HCT116 (cell line): ENCODE measurements at places on chromosomes 16 and 17. TPM values are rescaled to one million over a fixed set of nuclear protein-coding genes. Genes with fewer than 3 reads are reported as not detected.
A peak's percentile ranks its signal among the peaks of the same experiment; 100 is the strongest.

DNA sequence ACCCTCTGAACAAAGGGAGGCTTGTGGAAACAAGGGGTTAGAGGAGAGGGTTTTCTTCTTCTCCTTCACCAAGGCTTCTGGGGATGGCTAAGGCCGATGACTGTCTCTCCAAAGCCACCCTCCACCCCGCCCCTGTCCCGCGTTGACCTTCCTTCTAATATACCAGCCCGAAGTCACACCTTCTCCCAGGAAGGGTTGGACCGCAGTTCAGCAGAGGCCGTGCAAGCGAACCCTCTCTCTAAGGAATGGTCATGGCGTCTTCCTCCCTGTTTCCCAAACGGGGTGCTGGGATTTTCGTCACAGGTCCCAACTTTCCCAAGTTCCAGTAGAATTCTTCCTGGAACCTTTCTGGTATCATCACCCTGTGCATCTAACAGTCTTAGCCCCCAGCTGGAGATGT, 49.4 kb downstream of the FZD2 start:
- H3K4me3 ChIP-seq, result no peak overlapping the region
- DNase-seq, result no peak
- H3K27me3 ChIP-seq, result no peaks in the 10 kb centered on the region
- no peaks in the 10 kb centered on the region for H3K4me1 ChIP-seq
- no peak overlapping the region for H3K27ac ChIP-seq

DNA sequence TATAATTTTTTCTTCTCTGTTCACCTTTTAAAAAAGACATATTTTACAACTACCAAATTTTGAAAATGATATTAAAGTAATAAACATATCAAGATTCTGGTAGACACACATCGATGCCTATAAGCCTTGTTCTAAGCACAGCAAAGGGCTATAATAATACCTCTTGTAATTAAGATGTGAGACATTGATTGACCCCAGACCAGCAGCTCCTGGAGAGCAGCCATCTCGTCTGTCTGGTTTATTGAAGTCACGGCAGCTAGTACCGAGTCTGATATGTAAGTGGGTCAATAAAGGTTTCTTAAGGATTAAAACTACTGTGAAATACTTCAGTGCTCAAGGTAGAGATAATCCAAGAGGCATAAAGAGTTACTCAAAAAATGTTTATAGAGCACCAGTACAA, 76.1 kb downstream of the C17orf58 start:
- no peak for DNase-seq
- no peaks in the 10 kb centered on the region for H3K4me1 ChIP-seq
- H3K4me3 ChIP-seq, result no peak overlapping the region
- H3K27me3 ChIP-seq, result no peaks in the 10 kb centered on the region
- peaks cover 39% of the 10 kb centered on the region for H3K36me3 ChIP-seq

- H3K36me3 ChIP-seq, result no peaks in the 10 kb centered on the region
- no peak overlapping the region for H3K4me3 ChIP-seq
- H3K27me3 ChIP-seq, result no peaks in the 10 kb centered on the region
- DNase-seq, result no peak
Measured at GRCh38 chr17:79996291-79996690, 39.4 kb downstream of the TBC1D16 start.

DNA sequence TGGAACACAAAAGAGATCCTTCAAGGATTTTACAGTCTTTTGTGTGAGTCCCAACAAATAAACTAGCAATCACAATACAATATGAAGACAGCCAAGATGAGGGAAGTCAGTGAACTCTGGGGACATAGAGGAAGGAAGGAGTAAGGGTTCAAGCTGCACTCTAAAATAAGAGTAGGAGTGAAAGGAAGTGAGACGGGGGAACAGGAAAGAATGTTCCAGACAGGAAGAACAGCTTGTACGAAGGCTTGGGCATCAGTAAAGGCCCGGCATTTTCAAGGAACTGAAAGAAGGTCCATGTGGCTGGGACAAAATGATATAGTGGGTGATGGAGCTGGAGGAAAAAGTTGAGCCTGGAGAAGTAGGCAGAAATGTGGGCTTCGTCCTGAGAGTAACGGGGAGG, 4.5 kb downstream of the CCL17 start:
- H3K27ac ChIP-seq, result no peak overlapping the region
- no peaks in the 10 kb centered on the region for H3K4me1 ChIP-seq
- H3K36me3 ChIP-seq, result no peaks in the 10 kb centered on the region
- no peak overlapping the region for H3K4me3 ChIP-seq
- H3K27me3 ChIP-seq, result peaks cover 11% of the 10 kb centered on the region; the same call in 1 of the 2 replicates

DNA sequence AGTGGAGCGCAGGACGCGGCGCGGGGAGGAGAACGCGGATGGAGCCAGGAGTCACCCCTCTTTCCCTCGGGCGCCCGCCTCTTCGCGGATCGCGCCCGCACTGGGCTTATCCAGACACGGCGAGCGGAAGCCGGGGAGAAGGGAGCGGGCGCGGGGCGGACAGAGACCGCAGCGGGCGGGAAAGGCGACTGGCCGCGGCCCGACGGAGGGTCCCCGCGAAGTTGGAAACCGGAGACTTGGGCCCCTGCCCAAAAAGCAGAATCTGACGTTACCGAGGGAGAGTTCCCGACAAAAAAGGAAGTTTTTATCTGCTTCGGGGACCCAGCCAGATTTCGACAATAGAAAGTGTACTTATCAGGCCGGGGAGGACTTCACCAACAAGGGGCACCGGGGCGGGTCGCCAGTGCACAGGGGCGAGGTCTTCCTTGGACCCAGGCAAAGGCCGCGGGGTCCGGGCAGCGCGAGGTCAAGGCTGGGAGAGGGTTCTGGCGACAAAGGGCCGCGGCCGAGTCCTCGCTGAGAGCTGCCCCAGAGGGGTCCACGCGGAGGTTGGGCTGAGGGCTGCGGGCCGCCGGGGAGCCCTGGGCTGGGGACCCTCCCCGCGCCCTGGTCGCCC, 519 bp downstream of the ST6GALNAC2 start:
- peaks cover 45% of the 10 kb centered on the region for H3K4me1 ChIP-seq
- H3K36me3 ChIP-seq, result no peaks in the 10 kb centered on the region
- no peak for DNase-seq
- peak overlapping the region; percentile 87 for H3K4me3 ChIP-seq

DNA sequence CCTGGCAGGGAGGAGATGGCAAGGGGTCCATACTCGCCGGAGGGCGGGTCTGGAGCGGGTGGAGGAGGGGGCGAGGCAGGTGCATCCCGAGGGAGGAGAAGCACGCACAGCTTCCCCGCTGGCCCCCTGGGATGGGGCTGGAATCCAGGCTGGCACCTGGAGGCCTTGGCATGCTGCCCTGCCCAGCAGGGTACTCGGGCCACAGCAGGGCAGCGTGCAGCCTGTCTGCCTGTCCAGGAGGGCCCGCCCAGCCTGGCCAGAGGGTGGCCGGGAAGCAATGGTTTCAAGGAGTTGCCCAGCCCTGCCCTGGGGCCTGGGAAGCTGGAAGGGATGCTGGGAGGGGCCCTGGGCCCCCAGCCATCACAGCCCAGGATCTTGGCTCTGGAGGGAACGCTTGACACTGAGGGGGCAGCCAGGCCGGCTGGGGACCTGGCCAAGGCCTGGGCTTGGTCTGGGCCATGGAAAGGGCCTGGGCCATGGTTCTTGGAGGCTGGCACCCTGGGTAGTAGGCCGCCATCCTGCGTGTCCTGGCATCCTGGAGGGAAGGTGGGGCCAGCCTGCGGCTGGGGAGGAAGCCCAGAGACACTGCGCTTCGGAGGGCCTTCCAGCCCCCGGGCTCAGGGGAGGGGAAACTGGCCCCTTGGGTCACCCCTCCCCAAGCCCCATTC, 1.1 kb downstream of the GLIS2 start:
- H3K36me3 ChIP-seq, result no peaks in the 10 kb centered on the region
- DNase-seq, result no peak
- peak overlapping the region; percentile 82 for H3K4me3 ChIP-seq
- H3K4me1 ChIP-seq, result peaks cover 57% of the 10 kb centered on the region

GRCh38 chr17:33776903-33777302, 478.2 kb upstream of the CCL2 start:
- H3K27me3 ChIP-seq, result no peaks in the 10 kb centered on the region
- H3K4me1 ChIP-seq, result no peaks in the 10 kb centered on the region
- no peak overlapping the region for H3K4me3 ChIP-seq
- H3K36me3 ChIP-seq, result no peaks in the 10 kb centered on the region
- no peak overlapping the region for H3K27ac ChIP-seq

DNA sequence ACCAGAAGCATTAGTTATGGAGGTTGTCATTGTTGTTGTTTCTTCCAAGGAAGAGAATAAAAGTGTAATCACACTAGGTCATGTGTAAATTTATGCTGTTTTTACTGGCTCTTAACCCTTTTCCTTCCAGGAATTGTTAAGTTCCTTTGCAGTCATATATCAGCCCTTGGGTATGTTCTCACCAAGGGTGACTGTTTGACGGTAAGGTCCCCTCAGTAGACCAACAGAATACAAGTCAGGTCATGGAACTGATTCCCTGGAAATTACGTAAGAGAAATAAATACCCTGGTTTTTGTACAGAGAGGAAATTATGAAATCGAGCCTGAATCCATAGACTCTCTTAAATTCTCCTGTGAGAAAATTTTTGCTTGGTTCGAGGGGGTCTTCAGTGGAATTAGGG, 11.2 kb upstream of the KCNJ2 start:
- H3K4me1 ChIP-seq, result no peaks in the 10 kb centered on the region
- H3K27me3 ChIP-seq, result no peaks in the 10 kb centered on the region
- no peaks in the 10 kb centered on the region for H3K36me3 ChIP-seq
- H3K27ac ChIP-seq, result no peak overlapping the region
- no peak for DNase-seq

- no peaks in the 10 kb centered on the region for H3K4me1 ChIP-seq
- no peaks in the 10 kb centered on the region; the same call in 1 of the 2 replicates for H3K27me3 ChIP-seq
- no peak for DNase-seq
- no peaks in the 10 kb centered on the region for H3K36me3 ChIP-seq
- H3K27ac ChIP-seq, result no peak overlapping the region
Measured at GRCh38 chr16:57882792-57883191, 80.5 kb upstream of the KIFC3 start.

GRCh38 chr17:74799097-74799496, 23.0 kb upstream of the NAT9 start:
- peaks cover 4% of the 10 kb centered on the region; the same call in 1 of the 2 replicates for H3K36me3 ChIP-seq
- no peaks in the 10 kb centered on the region for H3K27me3 ChIP-seq
- peaks cover 10% of the 10 kb centered on the region; the same call in 1 of the 2 replicates for H3K4me1 ChIP-seq
- H3K4me3 ChIP-seq, result no peak overlapping the region
- no peak overlapping the region for H3K27ac ChIP-seq
- DNase-seq, result no peak

The CLEC18C gene
- total RNA-seq, result 0.59 TPM

GRCh38 chr16:62829607-62830006, 793.4 kb upstream of the CDH8 start:
- no peaks in the 10 kb centered on the region for H3K36me3 ChIP-seq
- DNase-seq, result no peak
- H3K4me1 ChIP-seq, result no peaks in the 10 kb centered on the region
- H3K27ac ChIP-seq, result no peak overlapping the region

DNA sequence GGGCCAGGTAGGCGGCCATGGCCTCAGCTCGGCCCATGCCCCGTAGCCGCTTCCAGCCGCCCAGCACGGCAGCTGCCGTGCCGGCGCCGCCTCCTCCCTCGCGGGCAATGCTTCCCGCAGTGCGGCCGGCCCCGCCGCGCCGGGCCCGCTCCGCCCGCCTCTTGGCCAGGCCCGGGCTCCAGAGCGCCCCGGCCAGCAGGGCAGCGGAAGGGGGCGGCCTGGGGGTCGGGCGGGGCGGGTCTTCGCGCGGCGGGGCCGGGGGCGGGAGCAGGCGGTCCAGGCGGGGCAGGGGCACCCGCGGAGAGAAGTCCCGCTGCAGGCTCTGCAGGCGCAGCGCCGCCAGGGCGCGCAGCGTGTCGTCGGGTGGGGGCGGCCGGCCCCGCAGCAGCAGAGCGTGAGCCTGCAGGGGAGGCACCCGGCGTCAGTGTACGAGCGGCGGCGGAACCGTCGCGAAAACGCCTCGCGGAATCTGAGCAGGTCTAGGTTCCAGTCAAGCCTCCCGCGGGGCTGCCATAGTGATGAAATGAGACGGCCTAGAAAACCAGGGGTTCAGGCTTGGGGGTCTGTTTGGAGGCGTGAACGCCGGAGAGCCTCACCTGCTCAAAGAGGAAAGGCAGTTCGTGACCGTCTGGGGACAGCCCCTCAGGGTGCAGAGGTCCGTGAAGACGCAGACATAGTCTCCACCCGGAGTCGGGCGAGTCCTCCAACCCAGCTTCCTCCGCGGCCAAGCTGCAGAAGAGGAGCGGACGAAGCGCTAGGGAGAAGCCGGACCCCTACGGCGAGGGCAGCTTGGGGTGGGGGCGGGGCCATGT, 6.6 kb downstream of the PLEKHH3 start:
- H3K27me3 ChIP-seq, result no peaks in the 10 kb centered on the region
- no peak overlapping the region for H3K4me3 ChIP-seq
- peaks cover 27% of the 10 kb centered on the region for H3K4me1 ChIP-seq
- H3K27ac ChIP-seq, result no peak overlapping the region; the same call in 1 of the 2 replicates
- no peak for DNase-seq
- H3K36me3 ChIP-seq, result peaks cover 21% of the 10 kb centered on the region

The PYY gene
- 0.52 TPM for total RNA-seq

GRCh38 chr17:44844390-44844830, 3.3 kb upstream of the HIGD1B start:
- no peaks in the 10 kb centered on the region for H3K27me3 ChIP-seq
- no peak for DNase-seq
- peaks cover 7% of the 10 kb centered on the region; the same call in 1 of the 2 replicates for H3K4me1 ChIP-seq
- H3K4me3 ChIP-seq, result no peak overlapping the region
- no peak overlapping the region for H3K27ac ChIP-seq

The DNAAF1 gene
- 0.30 TPM for total RNA-seq

DNA sequence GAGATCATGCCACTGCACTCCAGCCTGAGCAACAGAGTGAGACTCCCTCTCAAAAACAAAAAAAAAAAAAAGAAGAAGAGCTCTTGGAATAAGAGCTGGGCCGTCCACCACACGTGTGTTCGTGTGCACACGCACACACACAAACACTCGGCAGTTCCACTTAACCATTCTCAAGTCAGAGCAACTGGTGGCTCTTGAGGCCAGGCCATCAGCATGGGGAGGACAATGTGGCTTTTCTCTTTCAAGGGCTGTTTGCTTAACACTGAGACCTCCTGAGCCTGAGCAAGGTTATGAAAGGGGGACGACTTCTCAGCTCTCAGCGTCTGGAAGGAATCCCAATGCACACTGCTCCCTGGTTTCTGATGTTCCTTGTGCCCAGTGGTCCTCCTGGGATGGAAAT, 444.9 kb downstream of the SOX9 start:
- DNase-seq, result no peak
- no peaks in the 10 kb centered on the region for H3K36me3 ChIP-seq
- no peaks in the 10 kb centered on the region for H3K27me3 ChIP-seq
- H3K27ac ChIP-seq, result no peak overlapping the region

The RASL10B gene
- total RNA-seq, result 0.15 TPM

The SDK2 gene
- 0.10 TPM for total RNA-seq

GRCh38 chr17:58278661-58279015, 2.1 kb downstream of the MPO start:
- H3K27ac ChIP-seq, result no peak overlapping the region
- DNase-seq, result no peak
- H3K4me1 ChIP-seq, result no peaks in the 10 kb centered on the region
- no peak overlapping the region for H3K4me3 ChIP-seq
- no peaks in the 10 kb centered on the region for H3K27me3 ChIP-seq
- H3K36me3 ChIP-seq, result no peaks in the 10 kb centered on the region

The CD300LF gene
- total RNA-seq, result not detected

The MT4 gene
- total RNA-seq, result not detected

The ZMYND15 gene
- total RNA-seq, result 2.8 TPM

The ADAD2 gene
- not detected for total RNA-seq

GRCh38 chr16:5875416-5875815, 777.8 kb upstream of the EEF2KMT start:
- no peak for DNase-seq
- no peak overlapping the region for H3K4me3 ChIP-seq
- H3K4me1 ChIP-seq, result no peaks in the 10 kb centered on the region
- no peak overlapping the region for H3K27ac ChIP-seq
- H3K27me3 ChIP-seq, result no peaks in the 10 kb centered on the region
- H3K36me3 ChIP-seq, result no peaks in the 10 kb centered on the region

- DNase-seq, result no peak
- no peak overlapping the region for H3K4me3 ChIP-seq
- no peak overlapping the region for H3K27ac ChIP-seq
- no peaks in the 10 kb centered on the region for H3K36me3 ChIP-seq
- no peaks in the 10 kb centered on the region for H3K4me1 ChIP-seq
- H3K27me3 ChIP-seq, result no peaks in the 10 kb centered on the region
Measured at GRCh38 chr16:70734522-70735095, 48.8 kb upstream of the MTSS2 start.

The PRR35 gene
- not detected for total RNA-seq
